ENCODE measurements at places on chromosomes 13 and 19.

DNA sequence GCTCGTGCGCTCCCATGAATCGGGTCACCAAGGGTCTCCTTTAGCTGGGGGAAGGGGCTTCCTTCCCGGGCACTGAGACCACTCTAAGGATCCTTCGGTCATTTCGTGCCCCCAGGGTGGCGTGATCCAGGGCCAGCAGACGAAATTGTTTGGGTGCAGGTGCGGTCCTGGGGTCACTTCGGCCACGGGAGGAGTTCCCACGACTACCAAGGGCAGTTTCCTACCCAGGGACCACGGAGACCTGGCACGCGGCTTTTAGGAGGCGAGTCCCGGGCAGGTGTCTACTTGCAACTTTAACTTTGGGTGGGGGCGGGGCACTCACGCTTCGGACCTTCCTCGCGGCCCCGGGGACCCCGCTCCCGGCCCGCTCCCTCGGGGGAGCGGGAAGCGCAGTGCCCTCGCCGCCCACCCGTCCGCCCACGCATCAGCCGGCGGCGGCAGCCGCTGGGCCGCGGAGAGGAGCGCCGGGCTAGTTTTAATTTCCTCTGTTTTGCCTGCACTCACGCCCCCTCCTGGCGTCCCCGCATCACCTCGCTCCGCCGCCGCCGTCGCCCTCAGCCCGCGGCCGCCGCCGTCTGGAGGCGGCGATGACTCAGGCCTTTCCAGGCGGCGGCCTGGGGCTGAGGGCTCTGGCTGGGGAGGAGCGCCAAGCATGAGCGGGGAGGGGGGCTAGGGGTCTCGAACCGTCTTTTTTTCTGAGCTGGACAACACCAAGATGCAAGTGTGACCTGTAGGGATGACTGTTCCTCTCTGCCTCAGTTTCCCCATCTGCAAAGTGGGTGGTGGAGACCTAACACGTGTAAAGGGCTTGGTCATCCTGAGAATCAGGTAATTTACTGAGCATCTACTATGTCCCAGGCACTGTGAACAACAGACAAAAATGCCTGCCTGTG, 21.8 kb downstream of the OLFM2 start:
- DNase-seq, result no peak

DNA sequence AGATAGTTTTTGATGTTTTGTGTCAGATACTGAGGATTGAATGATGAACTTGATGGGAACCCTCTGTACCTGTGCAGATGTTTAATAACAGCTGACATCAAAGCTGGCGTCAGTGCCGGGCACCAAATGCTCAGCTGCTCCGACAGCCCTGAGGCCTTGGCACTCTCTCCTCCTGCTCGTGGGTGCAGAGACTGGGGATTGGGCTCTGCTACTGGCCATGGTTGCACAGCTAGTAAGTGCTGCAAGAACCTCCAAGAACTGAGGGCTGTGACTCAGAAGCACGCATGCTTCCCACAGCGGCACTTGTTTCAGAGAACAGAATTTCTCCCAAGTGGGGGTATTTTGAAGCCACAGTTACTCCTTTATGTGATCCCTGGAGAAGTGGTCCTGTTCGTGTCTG, 5.9 kb downstream of the LAMP1 start:
- DNase-seq, result no peak

DNA sequence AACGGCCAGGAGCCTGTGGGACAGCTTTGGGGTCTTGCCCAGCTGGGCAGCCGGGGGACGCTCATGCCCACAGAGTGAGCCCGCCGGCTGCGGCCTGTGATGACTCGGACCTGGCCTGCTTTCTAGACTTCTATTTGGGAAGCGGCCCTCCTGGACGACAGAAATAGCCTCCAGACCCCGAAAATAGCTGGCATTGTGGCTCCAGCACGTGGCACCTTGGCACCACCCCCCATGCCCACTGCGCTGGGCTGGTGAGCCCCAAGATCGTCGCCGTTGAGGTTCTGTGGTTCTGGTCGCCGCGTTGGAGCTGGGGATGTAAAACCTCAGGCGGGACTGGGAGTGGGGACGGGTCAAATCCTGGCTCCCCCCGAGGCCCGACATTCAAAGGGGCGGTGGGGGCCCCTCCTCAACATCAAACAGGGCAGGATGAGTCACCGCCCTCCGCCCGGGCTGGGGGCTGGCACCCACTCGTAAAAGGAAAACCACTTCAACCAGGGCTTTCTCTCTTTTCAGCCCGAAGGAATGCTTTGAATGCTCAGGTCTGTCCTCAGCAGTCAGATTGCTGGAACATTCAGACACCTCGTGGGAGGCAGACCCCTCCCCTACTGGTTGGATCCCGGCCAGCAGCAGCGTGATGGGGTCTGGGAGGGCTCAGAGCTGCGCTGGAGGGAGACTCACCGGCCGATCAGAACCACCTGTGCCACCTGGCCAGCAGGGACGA, 42.1 kb downstream of the GADD45B start:
- DNase-seq, result no peak

DNA sequence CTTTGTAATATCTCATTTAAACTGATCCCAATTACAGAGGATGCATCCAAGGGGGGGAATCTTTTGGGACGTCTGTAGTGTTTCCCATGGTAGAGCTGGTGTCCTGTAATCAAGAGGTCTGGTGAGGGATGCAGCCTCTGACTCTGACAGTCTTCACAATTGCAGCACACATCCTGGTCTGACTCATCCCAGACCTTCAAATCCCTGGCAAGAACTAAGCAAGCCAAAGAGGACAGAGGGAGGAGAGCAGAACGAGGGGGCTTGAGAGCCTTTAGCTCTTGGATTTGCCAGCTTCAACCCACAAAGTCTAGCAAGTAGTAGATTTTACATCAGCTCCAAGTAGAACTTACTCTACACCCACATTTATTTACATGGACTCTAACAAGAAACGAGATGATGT, 17.3 kb upstream of the FCGBP start:
- no peak for DNase-seq

GRCh38 chr13:35716186-35716585, 239.7 kb upstream of the MAB21L1 start:
- DNase-seq, result no peak

- DNase-seq, result no peak
Observed at GRCh38 chr19:49713236-49713845, 22.4 kb downstream of the CPT1C start.

DNA sequence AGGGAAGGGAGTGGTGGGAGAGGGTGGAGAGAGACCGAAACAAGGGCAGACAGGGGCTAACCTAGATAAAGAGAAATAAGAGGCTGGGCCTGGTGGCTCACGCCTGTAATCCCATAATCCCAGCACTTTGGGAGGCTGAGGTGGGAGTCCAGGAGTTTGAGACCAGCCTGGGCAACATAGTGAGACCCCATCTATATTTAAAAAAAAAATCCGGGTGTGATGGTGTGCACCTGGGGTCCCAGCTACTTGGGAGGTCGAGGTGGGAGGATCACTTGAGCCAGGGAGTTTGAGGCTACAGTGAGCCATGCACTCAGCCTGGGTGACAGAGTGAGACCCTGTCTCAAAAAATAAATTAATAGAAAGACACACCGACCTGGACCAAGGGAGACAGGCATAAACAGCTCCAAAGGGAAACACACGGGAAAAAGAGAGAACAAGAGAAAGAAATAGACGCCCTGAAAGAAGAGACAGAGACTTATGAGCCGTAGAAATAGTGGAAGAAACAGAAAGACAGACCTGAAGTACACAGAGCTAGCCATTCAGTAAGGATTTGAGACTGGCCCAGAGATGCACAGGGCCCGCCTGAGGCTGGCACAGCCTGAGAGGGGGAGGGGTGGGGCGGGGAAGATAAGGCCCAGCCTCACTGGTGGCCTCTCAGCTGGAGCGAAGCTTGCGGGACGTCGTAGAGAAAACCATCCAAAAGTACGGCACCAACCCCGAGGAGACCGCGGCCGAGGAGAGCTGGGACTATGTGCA, 2.2 kb downstream of the CD37 start:
- DNase-seq, result no peak

- DNase-seq, result no peak
Observed at GRCh38 chr13:23579896-23580683, 9.9 kb downstream of the TNFRSF19 start.

DNA sequence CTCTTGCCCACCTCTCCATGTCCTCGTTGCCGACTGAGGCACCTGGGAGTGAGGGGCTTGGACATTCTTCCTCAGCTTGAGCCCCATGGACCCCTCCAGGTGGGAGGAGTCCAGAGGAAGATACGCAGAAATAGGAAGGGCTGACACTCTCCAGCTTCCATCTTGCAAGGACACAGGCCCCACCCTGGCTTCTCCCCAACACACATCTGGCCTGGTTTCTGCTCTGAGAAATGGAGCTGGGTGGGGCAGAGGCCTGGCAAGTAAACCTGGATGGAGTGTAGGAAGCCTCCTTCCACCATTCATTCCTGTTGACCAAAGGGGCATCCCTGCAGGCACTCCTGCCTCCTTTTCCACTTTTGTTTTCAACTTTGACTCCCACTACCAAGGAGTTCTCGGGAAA, 50.5 kb downstream of the NFIX start:
- DNase-seq, result no peak

DNA sequence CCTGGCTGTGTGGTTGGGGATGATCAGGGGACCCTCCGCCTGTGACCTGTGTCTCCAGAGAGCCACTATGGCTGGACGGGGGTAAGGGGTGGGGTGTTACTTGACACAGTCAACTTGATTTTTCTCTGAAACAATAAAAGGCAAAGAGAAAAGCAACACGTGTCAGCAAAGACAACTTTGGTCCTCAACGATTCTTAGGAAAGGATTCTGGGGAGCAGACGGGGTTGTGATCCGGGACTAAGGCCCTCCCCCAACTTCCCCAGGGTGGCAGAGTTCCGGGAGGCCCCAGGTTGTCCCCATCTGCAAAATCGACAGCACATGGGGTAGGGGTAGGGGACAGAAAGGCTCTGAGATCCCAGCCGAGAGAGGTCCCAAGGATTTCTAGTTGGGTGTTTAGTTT, 46.2 kb downstream of the COLGALT1 start:
- DNase-seq, result no peak

GRCh38 chr13:111161601-111162600, 46.8 kb downstream of the ARHGEF7 start:
- DNase-seq, result no peak

DNA sequence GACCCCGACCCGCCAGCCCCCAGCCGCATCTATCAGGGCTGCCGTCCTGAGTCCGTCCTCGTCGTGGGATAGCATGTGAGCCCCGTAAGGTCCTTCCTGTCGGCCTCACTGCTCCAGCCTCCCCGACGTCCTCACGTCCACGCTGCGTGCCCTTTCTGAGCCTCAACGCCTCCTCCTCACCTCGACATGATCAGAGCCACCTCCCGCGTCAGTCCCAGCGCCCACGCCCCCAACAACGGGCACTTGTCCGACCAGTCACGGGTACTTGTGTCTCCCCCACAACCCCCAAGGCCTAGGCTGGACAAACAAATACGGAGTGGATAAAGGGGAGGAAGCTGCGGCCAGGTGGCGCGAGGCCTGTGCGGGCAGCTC, 665 bp downstream of the ZNF497 start:
- DNase-seq, result no peak

GRCh38 chr13:89066868-89067466, 1395.8 kb downstream of the SLITRK5 start:
- DNase-seq, result no peak

- no peak for DNase-seq
Observed at GRCh38 chr13:79995334-79995733, 345.6 kb downstream of the SPRY2 start.

DNA sequence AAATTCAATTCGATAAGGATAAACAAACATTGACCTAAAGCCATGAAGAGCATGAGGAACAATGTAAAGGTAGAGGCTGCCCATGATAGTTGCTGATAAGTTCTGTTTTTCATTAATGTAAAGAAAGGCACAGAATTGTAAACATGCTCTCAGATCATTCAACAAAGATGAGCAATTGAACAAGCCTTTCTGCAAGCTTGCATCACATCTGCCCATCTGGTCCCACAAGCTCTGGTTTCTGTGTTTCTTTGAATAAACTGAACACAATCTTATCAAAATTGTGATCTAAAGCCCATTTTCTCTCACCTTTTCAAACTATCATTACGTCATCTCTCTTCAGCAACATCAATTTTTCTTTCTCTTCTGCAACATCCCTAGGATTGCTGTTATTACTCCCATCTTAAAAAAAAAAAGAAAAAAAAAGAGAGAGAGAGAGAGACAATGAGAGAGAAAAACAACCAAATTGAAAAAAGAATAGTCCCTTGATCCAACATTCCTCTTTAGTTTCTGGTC, 487.2 kb upstream of the GPC6 start:
- DNase-seq, result no peak

GRCh38 chr13:98293570-98294142, 116.6 kb upstream of the RNF113B start:
- no peak for DNase-seq

GRCh38 chr13:52706081-52706480, 33.5 kb downstream of the CNMD start:
- DNase-seq, result no peak

- DNase-seq, result no peak
Observed at GRCh38 chr13:32430018-32430747, 2.3 kb upstream of the N4BP2L1 start.

DNA sequence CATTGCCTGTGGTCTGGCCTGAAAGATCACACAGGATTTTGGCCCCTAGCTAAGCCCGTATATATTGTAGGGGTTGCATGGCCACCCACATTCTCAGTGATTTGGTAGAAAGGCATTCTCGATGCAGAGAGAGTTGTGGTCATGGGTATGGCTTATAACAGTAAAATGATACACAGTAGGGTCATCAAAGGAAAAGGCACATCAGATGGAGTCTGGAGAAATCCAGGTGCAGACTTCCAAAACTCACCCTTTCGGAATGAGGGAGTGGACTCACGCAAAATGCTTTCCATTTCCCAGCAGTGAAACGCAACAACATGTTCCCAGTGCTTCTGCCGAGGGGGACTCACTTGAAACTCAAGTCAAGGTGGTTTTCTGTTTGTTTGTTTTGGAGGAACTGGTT, 802.5 kb upstream of the SLITRK1 start:
- no peak for DNase-seq

DNA sequence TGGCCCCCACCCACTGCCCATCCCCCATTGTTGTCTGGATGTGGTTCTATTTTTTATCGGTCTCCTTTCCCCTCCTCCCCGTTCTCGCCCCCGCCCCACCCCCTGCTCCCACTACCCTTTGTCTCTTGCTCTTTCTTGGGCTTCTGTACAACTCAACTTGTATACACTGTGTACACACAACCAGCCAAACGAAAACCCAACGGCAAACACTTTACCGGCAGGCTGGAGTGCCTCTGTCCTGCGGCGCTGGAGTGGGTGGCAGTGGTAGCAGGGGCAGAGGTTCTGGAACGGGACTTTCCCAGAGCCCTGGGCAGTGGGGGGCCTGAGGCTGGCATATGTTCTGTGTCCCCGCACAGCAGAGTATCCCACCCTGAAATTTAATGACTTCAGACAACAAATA, 13.7 kb downstream of the RRAS start:
- DNase-seq, result no peak

- DNase-seq, result no peak
Observed at GRCh38 chr13:20512042-20512683, 13.5 kb downstream of the CRYL1 start.

DNA sequence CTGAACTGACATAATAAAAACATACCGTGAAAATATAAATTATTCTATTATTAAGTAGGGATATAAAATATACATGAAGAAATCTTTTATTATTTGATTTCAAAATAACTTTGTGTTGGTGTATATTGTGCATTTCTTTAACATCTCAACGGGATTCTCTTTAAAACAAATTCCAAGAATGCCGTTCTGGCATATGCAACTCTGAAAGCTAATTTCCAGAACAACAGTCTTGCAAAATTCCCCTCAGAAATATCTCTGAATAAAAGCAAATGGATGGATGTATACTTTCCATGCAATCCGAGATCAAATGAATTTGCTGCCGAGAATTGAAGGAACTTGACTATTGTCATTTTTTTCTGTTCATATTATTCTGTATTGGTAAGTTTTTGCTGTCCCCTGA, 1579.8 kb downstream of the PCDH9 start:
- no peak for DNase-seq
